Renal cortical epithelial cell (primary cell): ENCODE measurements at places on chromosomes 13 and 19. TPM values are rescaled to one million over a fixed set of nuclear protein-coding genes. Genes with fewer than 3 reads are reported as not detected.

Gene CD70
- total RNA-seq, result 26.0 and 112 TPM in 2 replicates

DNA sequence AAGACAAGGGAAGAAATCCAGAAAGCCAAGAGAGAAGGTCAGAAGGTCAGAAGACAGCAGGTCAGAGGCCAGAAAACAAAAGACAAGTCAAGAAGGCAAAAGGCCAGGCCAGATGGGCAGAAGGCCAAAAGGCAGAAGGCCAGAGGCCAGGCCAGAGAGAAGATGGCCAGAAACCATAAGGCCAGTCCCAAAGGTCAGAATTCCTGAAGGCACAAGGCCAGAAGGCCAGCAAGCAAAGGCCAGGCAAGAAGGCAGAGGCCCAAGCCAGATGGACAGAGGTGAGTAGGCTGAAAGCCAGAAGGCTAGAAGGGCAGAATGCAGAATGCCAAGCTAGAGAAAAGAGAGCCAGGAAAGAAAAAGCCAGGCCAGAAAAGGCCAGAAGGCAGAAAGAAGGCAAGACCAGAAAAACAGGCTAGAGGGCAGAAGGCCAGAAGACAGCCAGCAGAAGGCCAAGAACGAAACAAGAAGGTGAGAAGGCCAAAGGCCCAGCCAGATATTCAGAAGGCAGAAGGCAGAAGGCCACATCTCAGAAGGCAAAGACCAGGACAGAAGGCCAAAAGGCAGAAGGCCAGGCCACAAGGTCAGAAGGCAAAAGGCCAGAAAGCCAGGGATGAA, 186.3 kb downstream of the TUBA3C start:
- no peak for DNase-seq

Gene ZNF345
- total RNA-seq, result 1.6 and 5.5 TPM in 2 replicates

DNA sequence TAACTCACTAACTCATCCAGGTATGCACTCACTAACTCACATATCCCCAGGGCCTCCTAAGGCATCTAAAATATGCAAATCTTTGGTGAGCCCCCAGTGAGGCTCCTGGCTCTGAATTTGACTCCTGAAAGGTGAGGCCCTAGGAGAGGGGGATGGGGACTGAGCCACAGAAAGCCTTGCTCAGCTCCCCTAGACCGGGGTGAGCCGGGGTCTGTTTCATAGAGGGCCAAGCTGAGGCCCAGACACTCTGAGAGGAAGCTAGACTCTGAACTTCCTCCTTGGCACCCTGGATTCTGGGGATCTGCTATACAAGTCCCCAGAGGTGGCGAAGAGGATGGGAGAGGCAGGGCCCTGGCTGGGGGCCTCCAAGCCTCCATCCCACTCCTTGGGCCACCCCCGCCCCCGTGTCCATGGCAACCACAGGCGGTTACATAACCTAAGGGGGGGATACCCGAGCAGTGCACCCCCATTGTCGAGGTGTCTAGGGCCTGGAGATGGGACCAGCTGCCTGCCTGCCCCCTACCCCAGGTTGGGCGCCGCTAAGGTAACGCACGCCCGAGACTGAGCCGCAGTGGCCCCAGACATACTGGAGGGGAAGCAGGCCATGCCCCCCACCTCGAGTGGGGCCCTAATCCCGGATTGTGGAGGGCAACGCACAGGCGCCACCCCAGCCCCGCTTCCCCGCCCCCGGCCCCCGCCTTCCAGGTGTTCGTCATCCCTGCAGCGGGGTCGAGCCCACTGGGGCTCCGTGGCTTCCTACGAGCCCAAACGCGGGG, 646 bp downstream of the ABHD8 start:
- no peak for DNase-seq

Gene ZNF320
- total RNA-seq, result 38.1 and 40.3 TPM in 2 replicates

DNA sequence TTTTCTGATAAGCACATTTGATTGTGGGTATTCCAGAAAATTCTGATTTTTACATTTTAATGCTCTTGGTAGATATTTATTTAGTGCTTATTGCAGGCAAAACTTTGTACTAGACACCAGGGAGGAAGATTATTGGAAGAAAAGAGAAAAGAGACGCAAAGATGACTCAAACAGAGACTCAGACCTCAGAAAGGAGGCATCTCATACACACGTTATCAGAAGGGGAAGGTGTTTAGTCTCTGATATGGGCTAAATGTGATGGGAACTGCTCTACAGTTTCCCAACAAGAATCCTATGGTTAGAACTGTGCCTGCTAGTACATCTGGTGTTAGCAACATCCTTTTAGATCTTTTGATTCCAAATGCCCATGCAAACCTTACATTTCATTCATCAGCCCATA, 245.6 kb downstream of the KLF5 start:
- DNase-seq, result no peak

Gene PCSK4
- total RNA-seq, result 1.6 and 4.9 TPM in 2 replicates

Gene SAFB2
- total RNA-seq, result 12.3 and 57.2 TPM in 2 replicates

DNA sequence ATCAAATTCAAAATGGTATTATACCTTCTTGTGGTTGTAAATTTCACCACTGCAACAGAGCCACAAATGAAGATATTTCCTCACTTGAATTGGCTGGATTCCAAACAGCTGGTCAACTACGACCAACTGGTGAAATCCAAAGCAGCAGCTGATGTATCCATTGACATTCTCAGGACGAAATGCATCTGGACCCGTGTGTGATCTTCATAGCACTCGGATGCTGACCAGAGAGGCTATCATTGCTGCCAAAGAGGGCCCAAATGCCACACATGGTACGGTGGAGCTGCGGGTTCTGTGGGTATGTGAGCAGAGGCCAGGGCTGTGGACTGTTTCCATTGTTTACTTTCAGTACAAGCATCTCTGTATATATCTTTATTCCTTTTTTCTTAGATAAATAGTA, 25.6 kb upstream of the PCCA start:
- peak; percentile 72 for DNase-seq

GRCh38 chr13:95704510-95704909, 27.6 kb downstream of the DNAJC3 start:
- DNase-seq, result no peak

- DNase-seq, result peak; percentile 89
Observed at GRCh38 chr13:32278426-32278825, 36.7 kb downstream of the ZAR1L start.

Gene DIRAS1
- total RNA-seq, result 0.15 TPM in 1 of 2 replicates, not detected in the other

Gene GRK1
- total RNA-seq, result 0.17 TPM in 1 of 2 replicates, not detected in the other

- no peak for DNase-seq
Observed at GRCh38 chr19:5655412-5655811, 24.9 kb downstream of the MICOS13 start.

GRCh38 chr19:38740257-38740592, 4.0 kb downstream of the CAPN12 start:
- no peak for DNase-seq

GRCh38 chr19:10450853-10451609, 30.7 kb downstream of the PDE4A start:
- DNase-seq, result no peak

DNA sequence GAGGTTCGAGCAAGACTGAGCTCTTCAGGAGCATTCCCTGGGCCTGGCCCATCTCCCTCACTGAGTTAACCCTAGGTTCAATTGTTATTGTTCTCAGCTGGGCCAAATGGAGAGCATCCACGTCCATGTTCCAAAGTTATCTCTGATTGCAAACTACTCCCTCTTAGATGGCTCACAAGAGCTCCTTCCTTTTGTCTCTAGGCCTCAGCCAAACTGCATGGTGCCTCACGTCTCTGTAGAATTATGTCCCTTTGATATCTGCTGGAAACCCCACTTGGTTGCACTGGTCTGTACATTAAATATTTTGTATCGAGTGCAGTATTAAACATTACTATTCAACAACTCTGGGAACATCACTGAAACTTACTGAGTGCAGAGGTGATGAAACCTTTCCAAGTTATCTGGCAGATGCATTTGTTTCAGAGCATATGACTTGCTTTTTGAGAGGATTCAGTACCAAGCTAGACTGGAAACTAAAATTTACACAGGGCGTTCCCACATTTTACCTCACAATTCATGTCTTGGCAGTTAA, 38.1 kb downstream of the DOCK9 start:
- DNase-seq, result no peak

GRCh38 chr13:51420681-51421490, 31.9 kb downstream of the INTS6 start:
- peak; percentile 43 for DNase-seq

Gene PROSER1
- 15.5 and 20.9 TPM in 2 replicates for total RNA-seq

DNA sequence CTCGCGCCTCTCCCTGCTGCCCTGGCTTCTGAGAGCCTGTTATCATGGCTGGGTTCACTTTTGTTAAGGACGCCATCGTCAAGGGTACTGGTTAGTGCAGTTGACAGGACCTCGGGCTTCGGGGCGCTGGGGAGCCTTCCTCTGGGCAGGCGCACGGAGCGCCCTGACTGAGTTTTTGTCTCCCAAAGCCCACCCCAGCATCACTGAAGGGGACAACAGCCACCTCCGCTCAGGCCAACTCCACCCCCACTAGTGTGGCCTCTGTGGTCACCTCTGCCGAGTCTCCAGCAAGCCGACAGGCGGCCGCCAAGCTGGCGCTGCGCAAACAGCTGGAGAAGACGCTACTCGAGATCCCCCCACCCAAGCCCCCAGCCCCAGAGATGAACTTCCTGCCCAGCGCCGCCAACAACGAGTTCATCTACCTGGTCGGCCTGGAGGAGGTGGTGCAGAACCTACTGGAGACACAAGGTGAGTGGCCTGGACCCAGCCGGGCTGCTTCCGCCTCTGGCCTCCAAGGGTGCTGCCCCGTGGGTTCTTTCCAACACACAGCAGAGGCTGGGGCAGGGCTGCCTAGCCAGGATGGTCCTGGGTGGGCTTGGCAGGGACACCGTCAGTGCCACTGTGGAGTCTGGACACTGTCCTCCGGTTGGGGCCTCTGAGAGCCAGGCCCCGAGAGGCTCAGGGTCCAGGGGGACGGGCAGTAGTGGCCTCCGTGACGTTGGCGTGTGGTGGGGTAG, 16.9 kb downstream of the TSSK6 start:
- no peak for DNase-seq
